ENCODE measurements at places on chromosomes 7 and 10. TPM values are rescaled to one million over a fixed set of nuclear protein-coding genes. Genes with fewer than 3 reads are reported as not detected.

Gene ITGB8
- 35.0 TPM for total RNA-seq

Gene DMBT1
- total RNA-seq = 4.1 TPM

Gene PGAM2
- not detected for total RNA-seq

Gene FASTK
- 62.2 TPM for total RNA-seq

Gene TYW1B
- 7.2 TPM for total RNA-seq

Gene AEBP1
- 17.8 TPM for total RNA-seq

Gene NPC1L1
- total RNA-seq = not detected

Gene HMX3
- 0.12 TPM for total RNA-seq

Gene PPP1R17
- not detected for total RNA-seq

Gene GBX1
- total RNA-seq = 0.95 TPM

DNA sequence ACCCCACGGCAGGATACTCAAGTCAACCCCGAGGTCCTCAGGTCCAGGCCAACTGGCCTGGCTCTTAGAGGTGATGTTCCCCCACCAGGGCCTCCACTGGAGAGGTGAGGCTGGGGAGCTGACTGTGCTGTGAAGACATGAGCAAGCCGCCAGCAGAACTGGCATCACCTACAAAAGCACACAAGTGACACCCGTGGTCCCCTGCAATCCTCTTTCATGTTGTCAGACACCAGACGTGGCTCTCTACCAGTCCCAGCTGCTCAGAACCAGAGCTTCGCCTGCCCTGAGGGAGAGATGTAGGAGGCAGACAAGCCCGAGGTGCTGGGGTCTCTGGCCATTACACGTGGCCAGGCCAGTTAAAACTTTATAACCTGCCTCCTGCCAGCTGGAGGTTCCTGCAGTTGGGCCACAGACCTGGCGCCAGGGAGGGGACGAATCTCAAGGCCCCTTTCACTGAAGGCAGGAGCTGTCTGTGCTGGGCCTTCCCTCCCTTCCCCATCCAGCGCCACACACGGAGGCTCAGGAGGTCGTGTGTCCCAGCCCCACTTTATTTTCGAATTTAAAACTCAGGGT is 2.2 kb downstream of the COMTD1 start:
- peak; percentile 24 for DNase-seq

- no peak for DNase-seq
Observed at GRCh38 chr7:123060446-123060845, 64.9 kb upstream of the TAS2R16 start.

DNA sequence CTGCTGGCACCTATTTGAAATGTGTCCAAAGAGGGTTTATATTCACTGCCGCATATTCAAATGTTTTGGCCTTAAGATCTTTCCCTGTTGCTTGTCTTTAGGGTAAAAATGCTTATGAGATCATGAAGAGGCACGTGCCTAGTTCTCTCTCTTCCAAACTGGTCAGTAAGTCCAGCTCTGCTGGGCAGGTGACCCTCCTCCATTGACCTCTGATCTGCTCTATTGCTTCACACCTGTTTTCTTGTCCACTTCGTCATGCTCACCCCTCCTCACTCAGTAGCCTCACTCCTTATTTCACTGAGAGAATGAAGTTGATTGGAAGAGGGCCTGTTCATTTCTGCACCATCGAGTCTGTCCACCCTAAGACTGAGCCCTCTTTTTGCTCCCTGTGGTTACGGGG is 140.5 kb upstream of the COBL start:
- DNase-seq = no peak

DNA sequence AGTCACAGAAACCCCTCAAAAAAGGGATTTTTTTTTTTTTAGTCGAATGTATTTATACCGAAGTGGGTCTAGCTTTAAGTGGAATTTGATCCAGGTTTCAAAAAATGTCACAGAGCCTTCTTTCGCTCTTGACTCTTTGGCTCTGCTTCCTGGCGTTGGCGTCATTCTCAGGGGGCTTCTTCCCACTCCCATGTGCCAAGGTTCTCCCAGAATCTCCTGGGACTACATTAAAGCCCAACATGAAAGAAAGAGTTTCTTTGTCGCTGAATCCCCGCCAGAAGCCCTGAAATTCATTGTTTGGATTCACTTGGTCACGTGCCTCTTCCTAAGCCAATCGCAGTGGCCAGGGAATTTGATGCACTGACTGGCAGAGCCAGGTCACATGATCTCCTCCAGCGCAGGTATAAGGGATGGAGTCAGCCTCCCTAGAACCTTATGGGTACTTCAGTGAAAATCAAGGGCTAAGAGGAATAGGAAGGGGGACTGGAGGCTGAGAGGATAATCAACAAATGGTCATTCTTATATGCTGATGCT is 101.2 kb downstream of the RPS24 start:
- no peak for DNase-seq

GRCh38 chr7:156650042-156650441 is 9.5 kb downstream of the RNF32 start:
- DNase-seq = peak; percentile 30

DNA sequence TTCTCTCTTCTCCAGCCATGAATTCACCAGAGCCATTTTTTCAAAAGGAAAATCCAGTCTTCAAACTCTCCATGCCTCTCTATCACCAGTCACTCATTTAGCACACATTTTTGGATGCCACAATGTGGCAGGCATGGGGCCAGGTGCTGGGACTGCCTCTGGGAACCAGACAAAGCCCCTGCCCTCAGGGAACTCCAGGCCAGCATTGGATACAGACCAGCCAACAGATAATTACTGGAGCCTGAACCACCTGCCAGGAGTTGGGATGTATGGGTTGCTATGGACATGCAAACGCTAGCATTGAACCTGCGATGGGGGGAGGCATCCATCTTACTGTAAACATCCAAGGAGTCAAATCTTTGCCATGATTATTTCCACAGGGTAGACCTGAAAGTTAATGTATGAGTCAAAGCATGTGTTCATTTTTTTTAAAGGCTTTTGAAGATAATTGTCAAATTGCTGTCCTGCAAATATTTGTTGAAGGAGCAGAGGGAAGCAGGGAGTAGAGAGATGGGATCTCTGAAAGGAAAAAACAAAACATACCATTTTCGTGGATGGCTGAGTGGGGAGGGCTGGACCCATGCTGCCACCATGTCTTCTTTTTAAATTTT is 43.2 kb downstream of the SRRM3 start:
- no peak for DNase-seq

GRCh38 chr7:20329389-20330238 is 1.1 kb upstream of the ITGB8 start:
- peak; percentile 92 for DNase-seq

- DNase-seq = no peak
Observed at GRCh38 chr10:87596351-87596750, 63.3 kb upstream of the PAPSS2 start.

DNA sequence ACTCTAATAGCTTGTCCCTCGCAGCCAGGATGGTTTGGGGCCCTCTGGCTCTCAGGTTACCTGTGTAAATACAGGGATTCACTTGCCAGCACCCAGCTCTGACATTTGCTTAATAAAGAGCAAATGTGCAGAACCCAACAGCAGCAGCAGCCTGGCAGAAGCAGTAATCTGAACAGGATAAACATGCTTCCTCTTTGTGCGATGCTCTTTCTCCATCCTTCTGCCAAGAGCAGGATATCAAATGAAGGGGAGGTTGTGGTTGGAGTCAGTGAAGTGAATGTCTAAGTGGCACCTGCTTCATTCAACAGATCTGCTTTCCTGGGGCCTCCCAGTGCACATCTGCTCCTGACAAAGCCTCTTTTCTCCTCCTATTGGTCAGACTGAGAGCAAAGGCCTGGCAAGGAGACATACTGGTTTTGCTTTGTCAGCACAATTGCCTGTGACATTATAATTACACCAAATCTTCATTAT is 130.3 kb downstream of the NRF1 start:
- DNase-seq = peak; percentile 78

- DNase-seq = peak; percentile 89
Observed at GRCh38 chr7:30143748-30144251, 9.0 kb downstream of the MTURN start.

GRCh38 chr10:110857265-110858171 is 14.2 kb upstream of the PDCD4 start:
- DNase-seq = peak; percentile 61

- DNase-seq = no peak
Observed at GRCh38 chr10:100632027-100632426, 96.3 kb downstream of the HIF1AN start.

DNA sequence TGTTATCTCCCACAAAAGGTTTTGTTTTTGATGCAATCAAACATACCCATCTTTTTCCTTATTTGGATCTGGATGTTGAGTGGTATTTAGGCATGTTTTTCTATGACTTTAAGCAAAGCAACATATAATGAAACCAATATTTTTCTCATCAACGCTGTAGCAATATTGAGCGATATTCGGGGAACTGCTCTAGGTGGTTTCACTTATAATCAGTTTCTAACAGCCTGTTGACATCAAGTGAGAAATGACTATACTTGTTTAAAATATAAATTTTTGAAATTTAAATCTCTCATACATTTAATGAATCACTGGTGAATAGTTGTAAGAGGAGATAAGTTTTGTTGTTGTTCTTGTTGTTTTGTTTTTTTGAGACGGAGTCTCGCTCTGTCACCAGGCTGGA is 52.8 kb upstream of the CCAR1 start:
- no peak for DNase-seq

DNA sequence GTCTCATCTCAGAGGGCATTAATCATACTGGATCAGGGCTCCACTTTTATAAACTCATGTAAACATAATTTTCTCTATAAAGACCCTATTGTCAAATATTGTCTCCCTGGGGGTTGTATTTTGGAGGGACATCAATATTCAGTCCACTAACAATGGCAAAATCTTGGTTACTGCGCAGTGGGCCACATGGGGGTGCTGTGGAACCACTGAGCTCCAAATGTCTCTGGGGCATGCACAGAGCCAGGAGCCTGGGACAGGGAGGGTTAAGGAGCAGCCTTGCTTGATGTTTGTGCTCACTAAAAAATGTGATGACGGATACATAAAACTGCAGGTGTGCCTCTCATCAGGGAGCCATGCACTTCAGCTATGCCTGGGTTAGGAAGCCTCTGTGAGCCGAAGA is 62.1 kb upstream of the PRSS58 start:
- no peak for DNase-seq

DNA sequence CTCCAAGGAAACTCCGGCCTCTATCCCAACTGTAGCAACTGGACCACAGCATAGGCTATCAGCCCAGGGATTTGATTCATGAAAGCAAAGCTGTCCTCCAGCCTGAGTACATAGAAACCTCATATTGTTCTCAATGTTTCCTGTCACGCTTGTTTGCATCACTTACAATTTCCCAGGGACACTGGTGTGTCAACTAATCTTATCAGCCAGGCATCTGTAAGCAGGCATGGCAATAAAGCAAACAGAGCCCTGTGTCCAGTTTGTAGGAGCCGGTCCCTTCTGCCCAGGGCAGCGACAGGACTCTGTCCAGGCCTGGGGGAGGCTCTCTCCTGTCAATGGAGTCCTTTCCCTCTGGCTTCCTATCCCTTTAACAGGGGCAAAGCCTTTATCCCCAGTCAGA is 23.0 kb upstream of the CDHR3 start:
- DNase-seq = peak; percentile 15

DNA sequence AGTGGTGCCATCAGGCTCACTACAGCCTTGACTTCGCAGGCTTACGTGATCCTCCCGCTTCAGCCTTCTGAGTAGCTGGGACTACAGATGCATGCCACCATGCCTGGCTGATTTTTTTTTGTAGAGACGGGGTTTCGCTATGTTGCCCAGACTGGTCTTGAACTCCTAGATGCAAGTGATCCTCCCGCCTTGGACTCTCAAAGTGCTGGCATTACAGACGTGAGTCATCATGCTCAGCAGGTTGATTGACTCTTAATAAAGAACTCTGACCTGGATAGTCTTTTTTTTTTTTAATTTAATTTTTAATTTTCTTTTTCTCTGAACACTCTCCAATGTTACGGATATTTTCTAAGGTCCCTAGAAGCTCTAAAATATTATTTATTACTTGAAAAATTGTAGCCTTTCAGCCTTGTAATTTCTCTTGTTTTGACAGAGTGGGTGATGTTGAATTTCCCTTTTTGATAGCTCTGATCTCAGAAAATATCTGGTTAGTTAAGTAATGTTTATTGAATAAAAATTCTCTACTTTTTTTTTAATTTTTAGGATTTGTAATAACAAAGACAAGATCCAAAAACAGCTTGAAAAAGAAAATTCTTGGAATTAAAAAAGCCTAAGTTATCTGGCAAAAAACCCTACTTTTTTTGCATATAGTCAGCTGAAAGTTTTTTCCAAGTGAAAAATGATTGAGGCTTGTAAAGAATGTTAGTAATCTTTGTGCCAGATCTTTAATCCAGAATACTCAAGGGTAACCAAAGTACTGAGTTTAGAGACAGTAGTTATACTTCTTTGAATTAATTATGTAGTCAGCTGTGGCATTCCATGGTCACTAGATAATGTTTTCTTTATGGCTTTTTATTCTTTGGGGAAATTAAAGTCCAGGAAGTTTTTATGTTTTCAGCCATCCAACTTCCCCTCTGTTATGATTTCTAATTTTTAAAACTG is 26.7 kb downstream of the TBC1D12 start:
- no peak for DNase-seq

DNA sequence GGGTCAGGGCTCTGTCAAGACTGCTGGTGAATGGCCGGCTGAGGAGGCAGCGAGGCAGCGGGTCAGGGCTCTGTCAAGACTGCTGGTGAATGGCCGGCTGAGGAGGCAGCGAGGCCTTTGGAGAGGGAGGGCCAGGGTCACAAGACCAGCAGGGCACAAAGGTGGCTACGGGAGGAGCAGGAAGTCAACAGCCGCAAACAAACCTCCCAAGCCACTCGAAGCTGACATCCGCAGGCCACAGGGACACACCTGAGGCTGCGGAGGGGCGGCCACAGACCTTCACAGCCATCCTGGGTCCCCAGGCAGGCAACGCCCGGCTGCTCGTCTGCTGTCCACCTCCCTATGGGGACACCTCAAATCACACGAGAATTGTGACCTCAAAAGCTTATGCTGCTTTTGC is 8.9 kb upstream of the GPER1 start:
- DNase-seq = no peak

DNA sequence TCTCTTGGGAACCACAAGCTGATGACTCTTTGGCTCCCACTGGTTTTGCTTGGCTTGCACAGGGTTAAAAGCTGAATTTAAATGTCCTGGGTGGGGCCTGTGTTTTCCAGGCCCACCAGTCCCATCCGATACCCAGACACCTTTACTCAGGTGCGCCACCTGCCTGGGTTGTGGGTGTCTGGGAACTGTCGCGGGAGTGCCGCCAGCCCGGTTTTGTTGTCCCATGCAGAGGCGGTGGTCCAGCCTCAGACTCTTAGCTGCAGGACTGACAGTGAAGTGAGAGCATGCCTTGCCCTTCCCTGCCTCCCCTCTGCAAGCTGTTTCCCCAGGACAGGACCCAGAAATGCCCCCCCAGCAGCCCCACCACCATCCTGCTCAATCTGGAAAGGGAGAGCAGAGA is 255.6 kb upstream of the ZNF32 start:
- DNase-seq = no peak

GRCh38 chr7:116780521-116780920 is 81.9 kb upstream of the CAPZA2 start:
- DNase-seq = peak; percentile 49

Measured in SJCRH30 (cell line).